ENCODE measurements at places on chromosomes 2 and 18. TPM values are rescaled to one million over a fixed set of nuclear protein-coding genes. Genes with fewer than 3 reads are reported as not detected.

Gene UGT1A6
- not detected for total RNA-seq

DNA sequence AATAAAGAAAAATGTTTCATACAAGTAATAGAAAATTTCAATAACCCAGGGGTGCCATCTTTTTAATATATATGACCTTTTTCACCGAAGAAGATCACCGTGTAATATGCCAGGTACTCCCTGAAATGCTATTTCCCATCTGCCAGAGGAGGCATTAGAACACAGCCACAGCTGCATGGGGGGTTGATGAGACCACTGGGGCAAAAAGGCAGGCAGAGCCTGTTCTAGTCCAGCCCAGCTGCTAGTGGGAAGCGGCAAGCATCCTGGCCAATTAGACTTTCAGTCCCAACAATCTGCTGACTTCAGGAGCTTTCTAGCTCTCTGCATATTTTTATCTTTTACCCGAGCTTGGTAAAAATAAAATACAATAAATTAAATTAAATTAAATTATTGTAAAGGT, 362.6 kb downstream of the RIT2 start:
- no peak for DNase-seq

GRCh38 chr18:54673936-54674335, 82.9 kb downstream of the DYNAP start:
- no peak for DNase-seq

- DNase-seq, result no peak
These were observed 22.7 kb upstream of the IGFBP5 start for GRCh38 chr2:216717907-216718615.

- DNase-seq, result peak; percentile 90
These were observed 62.4 kb downstream of the TANC1 start for GRCh38 chr2:159030674-159031380.

DNA sequence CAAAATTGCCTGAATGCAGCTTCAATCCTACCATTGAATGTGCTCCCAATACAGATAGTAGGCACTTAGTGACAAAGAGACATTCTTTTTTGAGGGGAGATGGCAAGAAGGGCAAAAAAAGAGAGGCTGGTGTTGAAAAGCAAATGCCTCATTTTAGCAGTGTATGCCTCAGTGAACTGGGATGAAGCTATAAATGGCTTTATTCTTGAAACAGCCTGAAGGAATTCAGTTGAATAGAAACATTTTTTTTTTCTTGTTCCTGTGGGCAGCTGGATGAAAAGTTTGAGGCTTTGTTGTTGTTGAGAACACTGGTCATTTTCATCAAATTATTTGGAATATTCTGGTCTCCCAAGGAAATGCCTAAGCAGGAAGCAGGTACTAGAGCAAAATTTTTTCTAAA, 228.9 kb downstream of the RNF144A start:
- no peak for DNase-seq

GRCh38 chr2:104876606-104877570, 23.0 kb downstream of the POU3F3 start:
- no peak for DNase-seq

DNA sequence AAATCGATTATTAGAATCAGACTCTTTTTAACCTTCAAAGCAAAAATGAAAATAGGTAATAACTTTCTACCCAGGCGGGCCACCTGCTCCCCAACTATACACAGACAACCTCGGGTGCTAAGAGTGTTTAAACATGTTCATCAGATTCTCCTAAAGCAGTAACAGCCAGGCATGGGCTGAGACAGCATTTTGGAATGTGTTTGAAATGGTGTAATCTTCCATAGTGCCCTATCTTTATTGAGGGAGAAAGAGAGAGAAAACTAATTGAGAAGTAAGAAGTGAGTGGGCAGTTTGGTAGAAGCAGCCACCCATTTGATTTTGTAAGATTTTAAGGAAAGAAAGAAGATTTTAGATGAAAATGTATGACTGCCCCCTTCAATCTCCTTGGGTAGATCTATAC, 196.1 kb upstream of the CTAGE1 start:
- no peak for DNase-seq

GRCh38 chr18:45998244-45998643, 31.1 kb upstream of the EPG5 start:
- DNase-seq, result no peak

- no peak for DNase-seq
These were observed 141.7 kb downstream of the CMPK2 start for GRCh38 chr2:6723865-6724604.
